ENCODE measurements at places on chromosomes 2 and 18.

- DNase-seq: no peak
Observed at GRCh38 chr2:217515615-217516309, 487.0 kb downstream of the TNS1 start.

DNA sequence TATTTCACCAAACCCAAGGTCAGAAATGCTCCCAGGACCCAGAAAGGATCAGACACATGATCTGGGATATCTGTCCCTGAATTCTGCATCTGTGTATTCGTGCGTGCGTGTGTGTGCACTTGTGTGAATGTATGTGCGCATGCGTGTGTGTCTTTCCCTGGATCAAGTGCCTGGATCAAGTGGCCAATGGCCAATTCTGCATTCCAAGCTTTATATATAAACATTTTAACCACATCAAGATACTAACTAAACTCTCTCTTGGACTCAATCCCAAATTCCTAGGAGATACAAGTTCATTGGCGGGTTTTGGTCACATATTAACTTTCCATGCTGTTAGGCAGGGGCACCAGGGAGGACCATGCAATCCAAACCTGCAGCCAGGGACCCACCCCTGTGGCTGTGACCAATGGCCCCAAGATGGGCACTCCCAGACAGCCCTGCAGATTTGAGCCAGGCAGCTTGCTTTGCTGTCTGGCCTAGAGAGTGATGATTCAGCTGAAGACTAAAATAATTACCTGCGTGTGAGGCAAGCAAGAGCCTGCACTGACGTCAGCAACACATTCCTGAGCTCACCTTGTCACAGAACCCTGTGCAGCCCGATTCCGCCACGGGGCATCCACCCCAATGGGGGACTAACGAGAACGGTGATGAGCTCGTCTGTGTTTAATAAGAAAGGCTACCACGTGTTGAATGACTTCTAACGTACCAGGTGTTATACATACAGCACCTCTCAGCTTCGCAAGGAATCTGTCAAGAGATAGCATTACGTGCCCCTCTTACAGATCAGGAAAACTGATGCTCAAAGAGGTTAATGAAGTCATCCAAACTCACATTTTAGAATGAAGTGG lies 45.3 kb upstream of the ROCK2 start:
- DNase-seq: no peak

DNA sequence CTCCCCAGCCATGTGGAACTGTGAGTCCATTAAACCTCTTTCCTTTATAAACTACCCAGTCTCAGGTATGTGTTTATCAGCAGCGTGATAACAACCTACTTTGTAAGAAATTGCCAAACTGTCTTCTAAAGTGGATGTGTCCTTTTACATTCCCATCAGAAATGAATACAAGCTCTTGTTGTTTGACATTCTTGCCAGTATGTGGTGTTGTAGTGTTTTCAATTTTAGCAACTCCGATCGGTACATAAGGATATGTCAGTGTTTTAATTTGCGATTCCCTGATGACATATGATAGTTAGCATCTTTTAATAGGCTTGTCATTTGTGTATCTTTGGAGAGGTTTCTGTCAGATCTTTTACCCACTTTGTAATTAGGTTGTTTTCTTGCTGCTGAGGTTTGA lies 1156.3 kb upstream of the CRIM1 start:
- no peak for DNase-seq

DNA sequence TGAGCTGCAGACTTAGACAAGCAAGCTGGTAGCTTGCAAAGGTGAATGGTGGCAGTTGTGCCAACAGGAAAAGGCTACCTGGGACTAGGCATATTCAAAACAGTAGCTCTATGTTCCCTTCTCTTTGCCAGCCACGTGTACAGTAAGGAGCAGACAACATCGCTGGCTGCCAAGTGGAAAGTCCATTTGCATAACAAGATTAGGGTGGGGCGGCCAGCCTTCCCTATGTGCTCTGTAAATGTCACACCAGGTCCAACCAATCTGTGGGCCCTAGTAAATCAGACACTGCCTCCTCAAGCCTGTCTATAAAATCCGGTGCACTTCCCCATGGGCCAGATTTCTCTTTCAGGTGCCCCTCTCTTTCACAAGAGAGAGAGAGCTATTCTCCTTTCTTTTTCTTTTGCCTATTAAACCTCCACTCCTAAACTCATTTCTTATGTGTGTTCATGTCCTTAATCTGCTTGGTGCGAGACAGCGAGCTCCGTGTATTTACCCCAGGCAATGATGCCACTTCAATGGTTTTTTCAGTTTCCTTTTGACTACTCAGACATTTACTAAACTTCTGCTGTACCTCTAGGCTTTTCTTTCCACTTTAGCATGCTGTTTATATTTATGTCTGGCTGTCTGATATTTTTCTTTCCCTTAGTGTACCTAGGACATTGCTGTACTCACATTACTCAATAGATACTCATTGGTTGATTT lies 297.4 kb upstream of the GCFC2 start:
- DNase-seq: no peak

DNA sequence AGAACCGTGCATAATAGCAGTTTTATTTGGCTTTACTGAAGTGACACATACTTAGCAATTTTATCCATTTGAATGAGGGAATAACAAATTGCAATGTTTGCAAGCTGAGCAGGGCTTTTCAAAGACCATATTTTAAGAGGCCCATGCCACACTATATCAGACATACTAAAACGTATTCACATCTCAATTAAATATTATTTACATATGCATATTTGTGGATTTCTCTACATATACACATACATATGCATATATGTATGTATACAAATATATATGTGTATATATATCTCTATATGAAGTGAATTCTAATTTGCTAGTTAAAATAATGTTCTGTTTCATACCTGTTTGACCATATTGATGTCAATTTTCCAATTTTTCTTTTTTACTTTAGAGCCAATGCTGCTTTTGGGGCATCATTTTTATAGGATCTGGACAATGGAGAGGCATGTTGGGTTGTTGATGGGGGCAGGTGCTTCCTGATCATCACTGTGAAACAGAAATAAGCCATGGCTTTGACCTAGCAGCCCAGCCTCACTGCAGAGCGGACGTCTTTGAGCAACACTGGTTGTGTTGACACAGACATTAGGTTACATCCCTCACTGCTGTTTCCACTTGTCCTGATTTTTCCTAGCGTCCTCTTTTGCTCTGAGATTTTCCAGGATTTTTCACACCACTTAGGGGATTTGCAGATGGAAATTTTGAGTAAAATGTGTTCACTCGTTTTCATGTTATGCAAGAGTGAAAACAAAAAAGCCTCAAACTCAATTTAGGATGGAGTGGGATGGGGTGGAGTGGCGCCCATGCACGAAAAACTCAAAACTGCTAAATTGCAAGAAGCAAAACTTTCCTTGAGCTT lies 56.9 kb downstream of the RDH14 start:
- DNase-seq: no peak

- DNase-seq: no peak
Observed at GRCh38 chr2:148928395-148928794, 53.4 kb downstream of the KIF5C start.

- no peak for DNase-seq
Observed at GRCh38 chr2:168896783-168897182, 4.3 kb upstream of the G6PC2 start.

GRCh38 chr2:231611273-231612108 lies 18.8 kb downstream of the TEX44 start:
- DNase-seq: no peak

DNA sequence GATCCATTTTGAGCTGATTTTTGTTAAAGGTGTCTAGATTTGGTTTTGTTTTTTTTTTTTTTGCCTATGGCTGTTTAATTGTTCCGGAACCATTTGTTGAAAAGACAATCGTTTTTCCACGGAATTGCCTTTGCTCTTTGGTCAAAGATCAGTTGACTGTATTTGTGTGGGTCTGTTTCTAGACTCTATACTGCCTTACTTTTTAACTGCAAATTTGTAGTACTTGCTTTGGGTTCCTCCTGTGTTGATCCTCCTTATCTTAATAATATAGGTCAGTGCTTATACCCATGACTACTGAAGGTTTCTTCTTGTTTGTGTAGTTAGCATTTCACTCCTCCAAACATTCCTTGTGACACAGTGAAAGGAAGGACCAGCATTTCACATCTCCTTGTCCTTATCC lies 30.4 kb downstream of the CERS6 start:
- no peak for DNase-seq

GRCh38 chr2:238724728-238725127 lies 123.2 kb upstream of the TWIST2 start:
- no peak for DNase-seq

DNA sequence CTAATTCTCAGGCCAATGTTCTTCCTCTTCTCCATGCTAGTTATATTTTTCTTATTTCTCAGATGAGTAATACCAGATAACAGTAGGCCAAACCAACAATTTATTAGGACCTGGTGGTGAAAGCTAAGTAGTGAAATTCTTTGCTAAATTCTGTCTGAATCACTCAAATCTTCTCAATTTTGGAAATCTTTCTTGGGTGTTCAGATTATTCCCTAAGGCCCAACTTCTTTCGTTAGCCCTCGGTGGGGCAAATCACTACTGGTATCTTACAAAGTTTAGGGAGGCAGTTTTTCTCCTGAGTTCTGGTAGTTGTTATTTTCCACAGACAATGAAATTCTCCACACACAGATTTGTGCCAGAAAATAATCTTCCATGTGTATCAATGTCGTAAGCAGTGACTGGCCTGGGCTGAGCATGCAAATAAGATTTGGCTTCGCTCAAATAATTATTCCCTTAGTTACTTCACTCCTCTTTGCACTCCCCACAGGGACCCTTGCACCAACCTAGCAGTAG lies 443.5 kb upstream of the SLC14A2 start:
- DNase-seq: no peak

DNA sequence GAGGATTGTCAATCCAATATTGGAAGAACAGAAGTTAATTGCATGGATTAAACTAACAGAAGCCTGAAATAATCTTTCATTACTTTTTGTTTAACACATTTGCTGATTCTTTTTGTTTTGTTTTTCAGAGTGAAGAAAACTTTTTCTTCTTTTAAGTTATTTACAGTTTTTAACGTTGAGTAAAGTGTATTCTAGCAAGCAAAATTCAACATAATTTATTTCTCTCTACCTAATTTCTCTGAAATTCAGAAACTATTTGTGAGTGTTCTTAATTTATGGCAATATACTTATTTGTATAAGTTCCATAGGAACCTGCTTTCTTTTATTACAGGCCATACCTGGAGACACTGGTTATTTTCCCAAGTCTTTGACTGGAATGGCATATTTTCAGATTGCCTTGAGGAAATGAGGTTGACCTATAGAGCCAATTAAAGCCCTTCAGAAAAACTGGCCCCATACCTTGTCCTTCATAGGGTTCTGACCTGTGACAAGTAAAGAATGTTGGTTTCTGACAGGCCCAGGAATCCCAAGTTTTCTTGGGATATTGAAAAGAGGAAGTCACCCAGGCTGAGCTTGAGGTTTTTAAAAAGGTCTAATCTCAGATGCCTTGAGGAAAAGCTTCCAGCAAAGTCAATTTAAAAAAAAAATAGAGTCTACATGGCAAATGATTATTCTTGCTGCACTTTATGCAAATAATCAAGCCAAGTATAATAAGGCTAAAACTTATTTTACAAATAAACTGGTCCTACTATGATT lies 26.8 kb upstream of the LIPG start:
- no peak for DNase-seq
